ENCODE measurements at places on chromosomes 6 and 20.

DNA sequence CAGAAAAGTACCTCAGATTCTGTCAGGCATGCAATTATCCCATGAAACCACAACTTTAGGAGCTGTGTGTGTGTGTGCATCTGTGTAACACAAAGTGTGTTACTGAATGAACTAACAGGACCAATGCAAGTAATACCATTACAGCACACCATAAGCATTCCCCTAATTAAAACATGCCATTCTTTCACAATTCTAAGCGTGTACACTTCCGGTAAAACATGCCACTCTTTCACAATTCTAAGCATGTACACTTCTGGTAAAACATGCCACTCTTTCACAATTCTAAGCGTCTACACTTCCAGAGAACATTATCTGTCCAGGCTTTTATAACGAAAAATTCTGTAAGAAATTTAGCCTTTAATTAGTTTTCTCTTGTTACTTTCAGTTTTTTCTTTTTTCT lies 238.2 kb downstream of the GMDS start:
- no peak for DNase-seq

DNA sequence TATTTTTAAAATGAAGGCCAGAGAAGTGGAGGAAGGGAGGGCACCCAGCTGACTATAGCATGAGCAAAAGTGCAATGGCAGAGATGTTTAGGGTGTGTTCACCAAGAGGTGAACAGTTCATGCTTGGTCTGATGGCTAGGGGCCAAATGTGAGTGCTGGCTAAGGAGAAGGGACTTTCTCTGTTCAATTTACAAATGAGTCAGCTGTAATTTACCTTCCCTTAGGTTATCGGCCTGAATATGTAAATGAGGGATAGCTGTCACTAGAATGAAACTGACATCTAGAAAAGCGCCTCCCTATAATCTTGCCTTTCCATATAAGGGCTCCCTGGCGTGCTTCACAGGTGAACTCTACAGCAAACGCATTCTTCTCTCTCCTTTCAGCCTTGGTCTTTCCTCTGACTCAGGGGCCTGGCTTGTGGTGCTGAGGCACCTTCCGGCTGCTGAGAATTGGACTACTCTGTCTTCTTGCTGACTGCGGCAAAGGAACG lies 114.7 kb upstream of the BACH2 start:
- DNase-seq: no peak

- DNase-seq: no peak
Measured at GRCh38 chr6:126344181-126344580, 4.3 kb downstream of the CENPW start.

DNA sequence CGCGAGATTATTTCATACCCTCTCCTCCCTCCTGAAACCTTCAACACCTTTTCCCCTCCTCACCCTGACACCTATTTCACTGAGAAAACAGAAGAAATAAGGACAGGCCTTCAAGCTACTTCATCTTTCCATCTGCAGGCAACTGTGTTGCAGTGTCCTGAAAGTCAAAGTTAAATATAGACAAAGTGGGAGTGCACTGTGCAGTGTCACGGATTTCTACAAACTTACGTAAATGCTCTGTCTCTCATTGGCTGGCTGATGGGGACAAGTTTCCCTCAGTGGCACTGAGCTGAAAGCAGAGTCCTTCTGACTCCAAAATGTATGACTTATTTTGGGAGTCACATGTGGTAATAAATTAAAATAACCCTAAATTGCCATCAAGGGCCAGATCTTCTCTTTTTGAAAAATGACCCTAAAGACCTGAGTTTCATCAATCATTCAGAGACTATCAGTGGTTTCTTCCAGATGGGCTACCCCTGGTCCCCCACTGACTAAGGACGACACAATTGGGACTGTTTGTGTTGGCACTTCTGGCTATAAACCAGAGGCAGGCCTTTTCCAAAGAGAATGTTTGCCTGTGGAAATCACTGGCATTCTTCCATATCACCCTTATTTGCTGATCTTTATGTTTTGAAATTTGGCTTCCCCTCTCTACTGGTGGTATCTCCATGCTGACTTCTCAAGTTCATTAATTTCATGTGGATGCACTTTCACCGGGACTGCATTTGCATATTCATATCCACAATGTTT lies 21.6 kb downstream of the ALDH8A1 start:
- DNase-seq: no peak

GRCh38 chr20:50389438-50389807 lies 120.8 kb upstream of the PTPN1 start:
- DNase-seq: no peak

DNA sequence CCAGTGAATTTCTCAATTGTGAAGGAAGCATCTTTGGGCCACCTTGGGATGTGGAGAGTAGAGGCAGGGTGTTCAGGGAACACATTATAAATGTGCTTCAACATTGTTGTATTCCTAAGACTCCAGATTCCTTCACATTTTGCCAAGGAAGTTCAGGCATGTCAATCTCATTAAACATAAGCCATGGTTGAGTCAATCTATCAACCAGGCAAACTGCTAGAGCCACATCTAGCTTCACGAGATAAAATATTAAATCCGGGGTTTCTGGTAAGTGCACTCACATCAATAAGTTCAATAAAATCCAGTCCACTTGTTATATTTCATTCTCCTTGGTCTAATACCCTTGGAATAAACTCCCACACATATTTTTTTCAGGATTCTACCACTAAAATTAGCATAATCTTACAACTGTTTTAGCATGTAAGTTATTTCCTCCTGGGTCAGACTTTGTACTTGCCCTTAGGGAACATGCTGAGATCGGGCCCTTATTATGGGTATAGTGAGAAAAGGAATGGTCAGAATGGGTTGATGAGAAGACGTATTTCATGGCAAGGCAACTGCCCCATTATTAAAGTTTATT lies 93.6 kb downstream of the ADTRP start:
- no peak for DNase-seq

DNA sequence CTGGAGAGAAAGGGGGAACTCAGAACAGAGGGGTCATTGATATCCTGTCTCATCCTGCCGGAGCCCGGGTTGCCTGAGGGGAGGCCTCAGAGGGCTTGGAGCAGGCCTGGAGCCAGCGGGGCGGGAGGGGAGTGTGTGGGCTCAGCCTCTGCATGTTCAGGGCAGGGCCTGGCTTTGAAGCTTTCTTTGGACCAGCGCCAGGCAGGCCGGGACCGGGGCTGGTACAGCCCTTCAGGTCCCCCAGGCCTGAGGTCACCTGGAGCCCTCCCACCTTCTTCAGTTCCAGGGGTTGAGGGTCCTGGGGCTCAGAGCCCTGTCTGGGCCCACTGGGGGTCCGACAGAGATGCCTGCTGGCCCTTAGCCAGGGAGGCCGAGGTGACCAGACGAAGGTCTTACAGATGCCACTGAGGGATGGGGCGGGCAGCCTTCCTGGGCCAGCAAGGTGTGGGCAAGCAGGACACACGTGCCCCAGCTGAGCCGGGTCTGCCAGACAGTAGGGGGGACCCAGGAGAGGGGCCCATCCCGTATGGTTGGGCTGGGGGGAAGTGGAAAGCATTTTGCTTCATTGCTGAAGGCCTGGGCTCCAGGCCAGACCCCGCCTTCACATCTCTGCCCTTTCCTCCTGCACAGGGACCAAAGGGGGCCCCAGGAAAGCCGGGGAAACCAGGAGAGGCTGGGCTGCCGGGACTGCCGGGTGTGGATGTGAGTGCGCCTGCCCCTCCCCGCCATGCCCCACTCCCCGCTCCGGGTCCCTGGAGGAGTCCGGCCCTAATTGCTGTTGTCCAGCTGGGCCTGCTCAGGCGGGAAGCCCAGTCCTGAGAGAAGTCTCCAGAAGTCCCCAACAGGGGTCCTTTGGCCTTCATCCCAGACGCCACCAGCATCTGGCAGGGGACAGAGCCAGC lies 2.0 kb downstream of the COL9A3 start:
- no peak for DNase-seq

- DNase-seq: no peak
Measured at GRCh38 chr20:4469910-4470309, 251.8 kb upstream of the PRND start.

DNA sequence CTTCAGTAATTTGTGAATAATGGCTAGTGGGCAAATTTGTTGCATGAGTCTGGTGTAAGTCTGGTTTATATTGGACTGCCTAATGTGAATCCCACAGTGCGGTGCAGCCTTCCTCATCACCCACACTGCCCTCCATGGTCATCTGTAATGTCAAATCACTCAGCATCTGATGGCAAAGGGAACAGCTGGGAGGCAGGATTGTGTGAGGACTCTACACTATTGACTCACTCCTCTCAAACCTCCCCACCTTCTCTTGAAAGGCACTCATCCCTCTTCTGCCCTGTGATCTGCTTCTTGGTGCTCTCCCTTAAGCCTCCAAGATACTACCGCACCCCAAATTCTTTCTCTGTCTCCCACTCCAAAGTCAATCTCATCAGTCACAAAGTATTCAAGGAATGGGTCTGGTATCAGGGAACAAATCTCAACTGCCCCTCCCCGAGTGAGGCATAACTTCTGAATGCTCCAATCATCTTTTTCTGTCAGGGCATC lies 146.0 kb upstream of the BEND6 start:
- DNase-seq: peak; percentile 50

DNA sequence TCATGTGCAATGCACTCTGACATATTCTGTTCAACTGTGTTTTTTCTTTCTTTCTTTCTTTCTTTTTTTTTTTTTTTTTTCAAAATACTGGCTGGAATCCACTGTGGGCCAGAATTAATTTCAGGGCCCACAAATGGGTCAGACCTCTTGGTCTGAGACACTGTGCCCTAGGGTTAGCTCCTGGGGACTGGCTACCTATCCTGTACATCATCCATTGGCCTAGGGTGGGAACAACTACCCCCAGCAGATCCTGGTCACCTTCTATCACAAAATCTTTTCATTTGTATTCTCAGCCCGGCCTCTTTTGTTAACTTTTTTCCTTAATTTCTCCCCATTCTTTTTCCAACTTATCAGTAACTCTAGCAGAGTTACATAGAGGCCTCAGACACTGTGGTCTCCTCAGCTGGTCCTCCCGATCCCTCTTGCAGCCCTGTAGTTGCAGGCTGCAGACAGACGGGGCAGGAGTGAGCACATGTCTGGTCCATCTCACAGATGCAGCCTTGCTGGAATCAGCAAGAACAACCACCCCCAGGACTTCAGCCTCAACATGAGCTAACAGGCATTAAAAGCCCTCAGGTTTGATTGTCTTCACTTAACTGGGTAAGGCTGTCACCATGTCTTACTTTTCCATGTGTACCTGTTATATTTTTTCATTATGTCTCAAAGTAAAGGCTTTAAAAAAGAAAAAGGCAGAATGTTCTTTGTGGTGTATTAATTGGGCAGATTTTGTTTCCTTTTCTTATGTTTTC lies 41.3 kb downstream of the TXLNB start:
- DNase-seq: peak; percentile 53

GRCh38 chr20:41363601-41364000 lies 3.0 kb downstream of the EMILIN3 start:
- DNase-seq: no peak

DNA sequence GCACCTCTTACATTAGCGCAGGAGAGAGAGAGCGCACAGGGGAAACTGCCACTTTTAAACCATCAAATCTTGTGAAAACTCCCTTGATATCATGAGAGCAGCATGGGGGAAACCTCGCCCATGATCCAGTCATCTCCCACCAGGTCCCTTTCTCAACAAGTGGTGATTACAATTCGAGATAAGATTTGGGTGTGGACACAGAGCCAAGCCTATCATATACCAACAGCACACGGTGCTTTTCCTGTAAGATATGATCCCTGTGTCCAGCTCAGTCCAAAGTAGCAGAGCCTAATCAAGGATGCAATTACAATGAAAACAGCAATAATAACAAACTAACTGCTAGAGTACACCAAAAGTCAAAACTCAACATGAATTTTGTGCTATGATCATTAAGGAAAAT lies 148.7 kb upstream of the TCF21 start:
- DNase-seq: no peak

- DNase-seq: peak; percentile 62
Measured at GRCh38 chr6:52263709-52264540, 19.6 kb upstream of the IL17F start.

- no peak for DNase-seq
Measured at GRCh38 chr6:66949191-66949661, 1242.2 kb upstream of the EYS start.

- no peak for DNase-seq
Measured at GRCh38 chr20:38120625-38120988, 44.5 kb downstream of the TGM2 start.

- no peak for DNase-seq
Measured at GRCh38 chr6:121765060-121765459, 329.6 kb downstream of the GJA1 start.

GRCh38 chr20:35296101-35296554 lies 3.9 kb upstream of the FAM83C start:
- DNase-seq: no peak

DNA sequence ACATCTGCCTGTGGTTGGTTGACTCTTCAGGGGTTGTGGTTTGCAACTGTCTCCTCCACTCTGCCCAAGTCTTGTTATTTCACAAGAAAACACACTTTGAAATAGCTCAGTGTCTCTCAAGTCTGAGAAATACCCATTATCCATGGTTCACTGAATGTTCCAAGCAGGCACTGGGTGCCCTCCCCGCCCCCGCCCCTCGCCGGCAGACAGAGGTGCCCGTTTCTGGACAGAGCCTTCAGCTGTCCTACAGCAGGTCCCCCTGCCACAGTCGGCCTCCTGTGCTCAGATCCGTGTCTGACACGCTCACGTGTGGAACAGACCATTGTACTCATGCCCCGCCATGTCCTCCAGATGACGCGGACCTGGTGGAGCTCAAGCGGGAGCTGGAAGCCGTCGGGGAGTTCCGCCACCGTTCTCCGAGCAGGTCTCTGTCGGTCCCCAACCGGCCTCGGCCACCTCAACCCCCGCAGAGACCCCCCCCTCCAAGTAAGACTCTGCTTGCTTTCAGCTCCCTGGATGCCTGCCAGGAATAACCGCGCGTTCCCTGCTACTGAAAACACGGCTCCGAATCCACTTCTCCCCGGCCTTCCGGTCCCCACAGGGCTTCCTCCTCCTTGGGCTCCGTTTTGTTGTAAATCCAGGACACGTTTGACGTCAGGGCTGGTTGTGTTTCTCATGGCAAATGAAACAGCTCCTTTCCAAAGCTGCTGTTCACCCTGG lies 81.4 kb downstream of the SERAC1 start:
- no peak for DNase-seq

DNA sequence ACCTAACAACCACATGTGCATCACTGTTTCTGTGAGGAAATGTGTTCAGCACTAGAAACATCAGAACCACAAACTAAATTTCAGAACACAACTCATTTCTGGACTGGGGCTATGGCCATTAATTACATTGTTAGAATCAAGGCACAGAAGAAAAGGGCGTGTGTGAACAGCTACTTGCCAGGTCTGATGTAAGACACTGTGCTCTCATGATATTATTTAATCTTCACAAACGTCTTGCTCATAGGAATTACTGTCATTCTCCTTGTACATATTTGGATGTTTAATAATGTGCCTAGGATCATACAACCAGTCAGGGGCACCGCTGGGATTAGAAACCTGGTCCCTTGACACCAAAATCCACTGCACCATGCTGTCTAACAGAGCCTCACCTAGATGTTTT lies 14.8 kb downstream of the ADGRF1 start:
- no peak for DNase-seq
